ENCODE measurements at places on chromosomes 3 and 15.

- DNase-seq = no peak
These were observed 271.3 kb downstream of the TJP1 start for GRCh38 chr15:29550834-29551465.

- no peak for DNase-seq
These were observed 396.8 kb upstream of the AZI2 start for GRCh38 chr3:28745436-28745835.

DNA sequence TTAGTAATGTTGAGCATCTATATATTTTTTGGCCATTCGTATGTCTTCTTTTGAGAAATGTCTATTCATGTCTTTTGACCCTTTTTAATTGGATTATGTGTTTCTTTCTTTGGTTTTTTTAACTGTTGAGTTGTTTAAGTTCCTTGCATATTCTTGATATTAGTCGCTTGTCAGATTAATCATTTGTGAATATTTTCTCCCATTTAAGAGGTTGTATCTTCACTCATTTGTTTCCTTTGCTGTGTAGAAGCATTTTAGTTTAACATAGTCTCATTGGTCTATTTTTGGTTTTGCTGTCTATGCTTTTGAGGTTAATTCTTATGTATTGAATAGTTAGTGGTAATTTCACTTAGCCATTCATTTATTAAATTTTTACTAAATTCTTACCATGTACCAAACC is 283.8 kb downstream of the ZPLD1 start:
- DNase-seq = no peak

DNA sequence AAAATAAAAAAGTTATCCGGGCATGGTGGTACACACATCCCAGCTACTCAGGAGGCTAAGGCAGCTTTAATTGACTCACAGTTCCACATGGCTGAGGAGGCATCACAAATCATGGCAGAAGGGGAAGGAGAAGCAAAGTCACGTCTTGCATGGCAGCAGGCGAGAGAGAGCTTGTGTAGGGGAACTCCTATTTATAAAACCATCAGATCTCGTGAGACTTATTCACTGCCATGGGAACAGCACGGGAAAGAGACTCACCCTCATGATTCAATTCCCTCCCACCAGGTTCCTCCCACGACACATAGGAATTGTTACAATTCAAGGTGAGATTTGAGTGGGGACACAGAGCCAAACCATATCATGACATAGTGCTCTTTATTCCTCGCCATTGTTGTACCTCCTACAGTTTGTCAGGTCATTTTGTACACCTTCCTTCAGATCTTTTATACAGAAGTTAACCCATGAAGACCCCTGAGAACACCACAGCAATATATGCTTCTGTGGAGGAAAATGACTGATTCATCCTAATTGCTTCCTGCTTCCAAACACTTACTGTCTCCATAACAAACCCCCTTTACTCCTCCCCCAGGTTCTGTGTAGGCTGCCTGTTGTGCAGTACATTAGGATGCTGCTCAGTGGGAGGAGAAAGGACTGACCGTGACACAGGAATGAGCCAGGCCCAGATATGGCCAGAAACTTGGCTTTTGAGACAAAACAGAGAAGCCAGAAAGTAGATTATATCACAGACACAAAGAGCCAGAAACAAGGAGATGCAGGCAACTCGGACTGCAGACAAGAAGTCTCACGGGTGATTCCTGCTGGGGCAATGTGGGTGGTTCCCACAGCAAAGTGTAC is 67.9 kb upstream of the HEG1 start:
- DNase-seq = no peak

- DNase-seq = no peak
These were observed 2.8 kb upstream of the RIOX2 start for GRCh38 chr3:97974996-97975395.

GRCh38 chr3:184666442-184666841 is 45.4 kb downstream of the MAGEF1 start:
- no peak for DNase-seq

GRCh38 chr3:73508330-73508954 is 116.3 kb downstream of the PDZRN3 start:
- DNase-seq = no peak

DNA sequence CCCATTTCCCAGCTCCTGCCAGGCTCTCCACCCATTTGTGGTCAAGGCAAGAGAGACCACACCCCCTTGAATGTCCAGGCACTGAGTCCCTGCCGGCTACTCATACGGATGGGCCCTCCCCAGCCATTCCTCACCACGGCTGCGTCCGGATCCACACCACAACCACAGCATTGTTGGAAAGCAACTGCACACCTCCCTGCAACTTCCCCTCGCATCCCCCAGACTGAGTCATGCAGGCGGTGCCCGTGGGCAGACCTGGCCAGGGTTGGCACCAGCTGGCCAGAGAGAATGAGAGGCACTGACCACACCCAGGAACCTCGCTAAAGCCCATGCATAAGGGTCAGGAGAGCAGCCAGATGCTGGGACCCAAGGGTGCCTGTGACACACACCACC is 30.5 kb downstream of the LOXL1 start:
- no peak for DNase-seq

- DNase-seq = no peak
These were observed 7.8 kb upstream of the GPR171 start for GRCh38 chr3:151210676-151211381.

DNA sequence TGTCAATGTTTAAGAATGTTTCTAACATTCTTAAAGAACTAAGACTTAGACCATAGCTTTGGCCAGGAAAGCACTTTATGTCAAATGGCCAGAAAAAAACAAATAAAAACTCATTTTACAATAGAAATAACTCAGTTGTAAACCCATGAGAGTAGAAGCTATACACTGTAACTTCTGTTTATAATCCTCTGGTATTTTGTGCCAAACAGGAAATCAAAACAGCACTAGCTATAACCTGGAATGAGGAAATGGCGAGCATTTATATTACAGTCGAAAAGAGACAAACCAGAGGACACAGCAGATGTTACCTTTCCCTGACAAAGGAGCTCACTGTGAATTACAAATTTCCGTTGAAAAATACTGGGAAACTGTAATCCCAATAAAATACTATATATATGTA is 10.3 kb downstream of the GK5 start:
- DNase-seq = no peak

DNA sequence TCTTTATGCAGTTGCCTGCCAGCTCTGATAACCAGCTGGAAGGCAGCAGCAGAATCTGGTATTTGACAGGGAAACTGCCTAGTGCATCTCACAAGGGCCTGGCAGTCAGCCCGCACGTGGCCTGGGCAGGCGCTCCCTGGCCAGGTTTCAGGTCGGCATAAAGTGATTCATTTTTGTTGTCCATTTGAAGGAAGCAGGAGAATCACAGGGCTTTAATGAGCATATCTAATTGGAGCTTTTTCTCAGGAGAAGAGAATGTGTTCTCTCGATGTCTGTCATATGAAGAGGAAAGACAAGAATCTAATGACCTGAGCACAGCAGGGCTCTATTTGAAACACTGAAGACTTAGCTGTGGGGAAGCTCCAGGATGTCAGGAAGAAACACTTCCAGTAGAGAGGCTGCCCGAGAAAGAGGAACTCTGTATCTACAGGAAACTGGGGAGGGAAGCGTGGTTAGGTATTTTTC is 98.8 kb upstream of the MB21D2 start:
- no peak for DNase-seq

- no peak for DNase-seq
These were observed 9.3 kb downstream of the FOXL2 start for GRCh38 chr3:138937690-138938055.

GRCh38 chr3:50472958-50473357 is 30.5 kb downstream of the CACNA2D2 start:
- no peak for DNase-seq

DNA sequence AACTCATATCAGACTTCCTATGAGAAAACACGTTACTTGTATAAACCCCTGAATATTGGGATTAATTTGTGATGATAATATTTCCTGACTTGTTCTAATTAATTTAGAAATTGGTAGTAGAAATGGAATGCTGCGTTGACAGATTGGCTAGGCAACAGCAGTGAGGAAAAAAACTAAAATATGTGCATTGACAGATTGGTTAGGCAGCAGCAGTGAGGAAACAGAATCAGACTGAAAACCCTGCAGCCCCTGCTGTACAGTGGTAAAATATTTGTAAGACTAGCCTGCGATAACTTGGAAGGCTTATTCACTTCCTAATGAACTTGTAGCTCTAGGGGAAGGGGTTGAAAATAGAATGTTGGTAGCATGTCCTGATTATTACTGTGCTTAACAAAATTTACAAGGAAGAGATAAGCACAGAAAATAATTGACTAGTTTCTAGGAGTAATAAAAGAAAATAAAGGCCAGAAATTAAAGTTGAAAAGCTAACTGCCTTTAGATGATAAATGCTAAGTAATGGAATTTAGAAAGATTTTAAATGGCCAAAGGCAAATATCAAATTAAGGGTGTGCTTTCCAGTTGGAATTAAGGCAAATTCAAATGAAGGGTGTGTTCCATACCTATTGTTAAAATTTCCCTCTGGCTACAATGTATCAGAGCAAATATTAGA is 29.9 kb upstream of the IL16 start:
- DNase-seq = no peak

GRCh38 chr3:2837239-2837638 is 272.9 kb downstream of the IL5RA start:
- DNase-seq = no peak

GRCh38 chr3:14524311-14524711 is 15.8 kb downstream of the GRIP2 start:
- no peak for DNase-seq

Data from cerebellar nuclear complex (tissue), 1 donor.